Hematopoietic multipotent progenitor cell treated with erythropoietin and hydrocortisone succinate and interleukin-3 and kit ligand, for 6 days (in vitro differentiated cells): ENCODE measurements at places on chromosomes 1 and 21.
A peak's percentile ranks its signal among the peaks of the same experiment; 100 is the strongest.

DNA sequence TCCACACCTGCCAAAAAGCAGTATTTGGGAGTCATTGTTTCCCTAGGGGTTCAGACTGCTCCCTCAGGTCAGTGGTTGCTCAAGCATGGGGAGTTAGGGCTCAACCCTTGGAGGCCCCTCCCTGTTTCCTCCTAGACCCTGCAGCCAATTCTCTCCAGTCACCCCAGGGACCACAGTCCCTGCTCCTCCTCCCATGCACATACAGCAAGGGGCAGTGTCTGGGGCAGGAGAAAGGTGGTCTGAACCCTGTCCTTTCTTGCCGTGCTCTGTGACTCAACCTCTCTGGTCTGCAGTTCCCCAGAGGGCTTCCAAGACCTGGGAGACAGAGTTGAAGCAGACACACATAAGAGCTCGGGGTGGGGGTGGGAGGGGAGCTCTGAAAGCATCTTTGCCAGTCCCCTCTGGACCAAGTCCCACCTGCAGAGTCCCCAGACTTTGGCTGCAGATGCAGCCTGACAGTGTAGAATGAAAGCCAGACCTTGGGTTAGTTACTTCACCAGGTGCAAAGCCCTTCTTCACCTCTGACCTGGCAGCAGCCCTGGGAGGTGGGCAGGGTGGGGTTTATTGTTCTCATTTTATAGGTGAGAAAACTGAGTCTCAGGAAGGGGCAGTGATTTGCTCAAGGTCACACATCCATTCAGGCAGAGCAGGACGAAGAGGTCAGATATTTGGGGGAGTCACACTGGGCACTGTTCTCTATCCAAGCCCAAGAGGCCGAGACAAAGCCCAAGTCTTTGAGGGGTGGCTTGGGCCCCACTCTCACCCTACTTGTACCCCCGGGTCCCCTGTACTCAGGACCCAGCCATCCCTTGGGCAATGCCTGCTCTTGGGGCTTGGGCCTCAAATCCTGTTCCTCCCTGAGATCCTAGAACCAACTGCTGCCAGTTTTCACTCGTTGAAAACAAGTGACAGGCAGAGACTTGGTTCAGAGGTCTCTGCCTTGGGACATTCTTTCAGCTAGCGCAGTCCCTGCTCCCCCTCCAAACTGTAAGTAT lies 748 bp downstream of the PDZK1IP1 start:
- no peak for DNase-seq

GRCh38 chr1:31479811-31480210 lies 66.8 kb downstream of the SERINC2 start:
- DNase-seq: no peak

- DNase-seq: no peak
Measured at GRCh38 chr1:157241185-157241538, 103.0 kb upstream of the ETV3 start.

- DNase-seq: no peak
Measured at GRCh38 chr1:35706846-35707600, 11.7 kb downstream of the C1orf216 start.

GRCh38 chr21:26776310-26777021 lies 68.7 kb downstream of the ADAMTS1 start:
- DNase-seq: no peak

DNA sequence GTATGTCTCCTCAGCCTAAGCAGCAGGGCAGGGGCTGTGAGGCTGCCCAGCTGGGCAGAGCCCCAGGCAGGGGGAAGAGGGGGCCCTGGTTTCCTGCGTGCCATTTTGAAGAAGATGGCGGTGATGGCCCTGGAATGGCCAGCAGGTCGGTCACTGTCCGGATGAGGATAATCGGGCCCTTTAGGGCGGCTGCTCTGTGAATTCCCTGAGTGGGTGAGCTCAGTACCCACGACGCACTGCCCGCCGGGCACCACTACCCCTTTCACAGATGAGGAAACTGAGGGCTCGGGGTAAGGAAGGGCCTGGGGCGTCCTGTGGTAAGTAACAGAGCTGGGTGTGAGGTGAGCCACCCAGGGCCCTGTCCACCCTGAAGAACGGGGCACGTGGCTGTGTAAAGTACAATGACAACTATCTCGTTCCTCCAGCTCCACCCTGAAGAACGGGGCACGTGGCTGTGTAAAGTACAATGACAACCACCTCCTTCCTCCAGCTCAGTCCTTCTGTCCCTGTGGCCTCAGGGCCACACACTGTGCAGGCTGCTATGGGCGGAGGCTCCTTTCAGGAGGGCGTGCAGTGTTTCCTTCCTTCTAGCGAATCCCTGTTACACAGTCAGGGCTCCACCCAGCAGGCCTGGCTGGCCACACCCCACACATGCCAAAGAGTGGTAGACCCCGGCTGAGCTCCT lies 23.2 kb downstream of the ITGB2 start:
- peak; percentile 82 for DNase-seq

- DNase-seq: no peak
Measured at GRCh38 chr1:27632387-27633297, 2.3 kb downstream of the FGR start.

GRCh38 chr1:168391851-168392681 lies 111.4 kb downstream of the TBX19 start:
- DNase-seq: no peak

DNA sequence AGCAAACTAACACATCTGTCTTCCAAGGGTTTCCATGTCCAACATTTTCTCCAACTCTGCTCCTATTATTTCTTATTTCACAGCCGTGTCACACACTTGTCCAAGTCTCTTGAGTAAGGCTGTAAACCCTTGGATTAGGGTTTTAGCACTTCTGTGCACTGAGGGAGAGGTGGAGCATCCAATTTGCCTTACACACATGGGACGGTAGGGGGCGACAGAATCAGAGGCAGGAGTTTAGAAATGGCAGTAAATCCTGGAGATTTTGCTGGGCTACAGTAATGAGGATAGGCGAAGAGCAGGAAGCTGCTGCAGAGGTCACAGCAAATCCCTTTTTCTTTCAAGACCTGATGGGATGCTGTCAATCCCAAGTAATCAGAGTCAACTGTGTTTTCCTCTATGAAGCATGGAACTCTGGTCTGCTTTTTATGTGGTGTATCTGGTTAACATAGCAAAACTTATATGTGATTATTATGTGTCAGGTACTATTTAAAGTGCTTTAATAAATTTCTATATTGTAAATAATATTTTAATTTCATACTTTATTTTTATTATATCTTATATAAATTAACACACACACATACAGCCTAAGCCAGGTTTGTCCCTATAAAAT lies 15.4 kb upstream of the LCE5A start:
- DNase-seq: peak; percentile 55

DNA sequence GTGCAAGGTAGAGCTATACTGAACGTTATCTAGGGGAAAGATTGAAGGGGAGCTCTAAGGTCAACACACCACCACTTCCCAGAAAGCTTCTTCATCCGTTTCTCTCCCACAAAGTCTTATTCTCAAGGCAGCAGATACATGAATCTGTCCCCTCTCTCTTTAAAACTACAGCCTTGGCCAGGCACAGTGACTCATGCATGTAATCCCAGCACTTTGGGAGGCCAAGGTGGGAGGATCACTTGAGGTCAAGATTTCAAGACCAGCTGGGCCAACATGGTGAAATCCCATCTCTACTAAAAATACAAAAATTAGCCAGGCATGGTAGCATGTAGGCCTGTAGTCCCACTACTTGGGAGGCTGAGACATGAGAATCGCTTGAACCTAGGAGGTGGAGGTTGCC lies 8.1 kb downstream of the CYP4X1 start:
- DNase-seq: no peak

- no peak for DNase-seq
Measured at GRCh38 chr1:31562707-31563360, 13.5 kb upstream of the TINAGL1 start.

GRCh38 chr1:9717193-9718005 lies 65.9 kb downstream of the PIK3CD start:
- peak; percentile 97 for DNase-seq

GRCh38 chr1:38270849-38271633 lies 224.4 kb upstream of the POU3F1 start:
- DNase-seq: no peak
